T-helper 17 cell (primary cell): ENCODE measurements at places on chromosomes 2 and 18.

DNA sequence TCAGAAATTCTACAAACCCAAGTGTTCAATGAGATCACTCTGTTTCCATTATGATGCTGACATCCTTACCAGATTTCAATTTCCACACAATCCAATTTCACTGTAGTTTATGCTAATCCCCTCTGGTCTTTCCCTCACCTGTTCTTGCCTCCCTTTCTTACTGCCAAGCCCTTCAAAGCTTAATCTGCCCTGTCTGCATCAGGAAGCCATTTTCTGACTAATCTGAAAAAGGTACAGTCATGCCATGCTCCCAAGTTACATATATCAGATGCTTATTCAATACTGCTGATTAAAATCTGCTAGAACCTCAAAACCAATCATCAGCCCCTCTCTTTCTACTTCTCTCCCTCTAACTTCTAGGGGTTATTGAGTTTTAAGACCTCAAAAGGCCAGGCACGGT lies 8.9 kb downstream of the KRTCAP3 start:
- no peak for DNase-seq

DNA sequence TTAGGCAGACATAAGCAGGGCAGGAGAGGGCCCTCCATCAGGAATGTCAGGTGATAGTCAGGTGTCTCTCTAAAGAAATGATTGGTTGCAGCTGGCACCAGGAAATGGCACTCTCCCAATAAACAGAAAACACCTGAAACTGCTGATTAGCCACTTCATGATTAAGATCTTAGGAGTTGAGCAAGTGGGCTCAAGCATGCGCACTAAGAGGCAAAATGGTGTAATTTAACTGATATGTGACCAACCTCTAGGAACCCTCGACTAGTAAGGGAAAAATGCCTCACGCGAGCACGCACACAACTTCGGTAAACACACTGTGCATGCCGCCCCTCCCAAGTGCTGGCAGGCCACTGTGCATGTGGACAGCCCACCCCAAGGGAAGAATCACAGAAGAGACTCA lies 23.8 kb upstream of the SLC35G4 start:
- no peak for DNase-seq

- no peak for DNase-seq
Observed at GRCh38 chr2:236940916-236941520, 144.7 kb upstream of the COPS8 start.

DNA sequence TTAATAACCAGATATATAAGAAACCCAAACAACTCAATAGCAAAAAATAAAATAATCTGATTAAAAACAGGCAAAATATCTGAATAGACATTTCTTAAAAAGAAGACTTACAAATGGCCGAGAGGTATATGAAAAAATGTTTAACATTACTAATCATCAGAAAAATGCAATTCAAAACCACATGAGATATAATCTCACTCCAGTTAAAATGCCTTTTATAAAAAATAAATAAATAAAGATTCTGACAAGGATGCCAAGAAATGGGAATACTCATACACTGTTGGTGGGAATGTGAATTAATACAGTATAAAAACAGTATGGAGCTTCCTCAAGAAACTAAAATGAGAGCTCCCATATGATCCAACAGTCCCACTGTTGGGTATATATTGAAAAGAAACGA lies 33.9 kb upstream of the BMP10 start:
- no peak for DNase-seq

GRCh38 chr2:26184555-26185303 lies 11.8 kb downstream of the GAREM2 start:
- DNase-seq: peak; percentile 87

DNA sequence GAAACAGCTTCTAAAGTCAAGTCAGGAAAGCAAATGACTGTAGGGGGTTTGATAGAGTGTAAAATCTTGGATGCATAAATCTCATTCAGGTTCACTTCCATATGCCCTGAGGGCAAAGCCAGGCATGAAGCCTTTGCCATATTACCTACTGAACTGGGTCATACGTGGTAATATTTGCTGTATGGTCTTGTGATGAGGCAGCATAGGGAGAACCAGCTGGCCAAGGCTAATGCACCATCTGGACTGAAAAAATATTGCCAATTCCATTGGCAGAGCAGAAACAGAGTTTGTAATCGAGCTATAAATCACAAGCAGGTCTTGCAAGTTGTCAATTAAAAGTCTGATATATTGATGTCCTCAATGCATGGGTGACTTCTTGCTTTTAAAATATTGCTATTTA lies 243.8 kb downstream of the ERBB4 start:
- no peak for DNase-seq

- no peak for DNase-seq
Observed at GRCh38 chr2:54767921-54768320, 44.5 kb downstream of the EML6 start.

GRCh38 chr18:49618742-49619681 lies 57.2 kb downstream of the LIPG start:
- DNase-seq: no peak

- DNase-seq: no peak
Observed at GRCh38 chr2:50491541-50492476, 540.1 kb downstream of the NRXN1 start.

DNA sequence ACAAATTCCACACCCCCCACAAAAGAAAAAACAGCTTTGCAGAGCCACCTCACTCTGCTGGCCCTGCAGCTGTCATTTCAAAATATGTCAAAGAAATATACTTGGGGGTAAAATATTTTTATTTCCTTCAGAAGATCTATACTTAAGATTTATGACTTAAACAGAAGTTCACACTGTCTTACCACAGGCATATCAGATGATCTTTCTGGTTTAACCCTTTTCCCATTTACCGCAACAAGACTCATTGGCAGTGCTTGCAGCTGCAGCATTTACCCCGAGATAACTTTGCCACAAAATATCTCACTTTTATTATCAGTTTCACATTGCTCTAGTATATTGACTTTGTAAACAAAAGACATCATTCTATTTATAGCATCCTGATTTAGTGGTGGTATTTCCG lies 21.6 kb upstream of the SLC35G4 start:
- no peak for DNase-seq

DNA sequence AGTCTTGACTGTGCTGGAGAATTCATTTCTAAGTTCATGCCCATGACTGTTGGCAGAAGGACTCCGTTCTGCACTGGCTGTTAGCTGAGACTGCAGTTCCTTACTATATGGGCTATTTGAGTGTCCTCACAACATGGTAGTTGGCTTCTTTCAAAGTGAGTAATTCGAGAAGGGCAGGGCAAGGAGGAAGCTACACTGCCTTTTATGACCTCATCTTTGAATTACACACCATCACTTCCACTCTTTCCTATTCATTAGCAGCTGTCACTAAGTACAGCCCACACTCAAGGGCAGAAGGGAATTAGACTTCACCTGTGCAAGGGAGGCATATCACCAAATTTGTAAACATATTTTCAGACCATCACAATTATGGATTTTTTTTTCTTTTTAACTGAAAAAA lies 55.9 kb upstream of the EPAS1 start:
- no peak for DNase-seq

- no peak for DNase-seq
Observed at GRCh38 chr2:208657468-208657867, 250.9 kb downstream of the PTH2R start.

DNA sequence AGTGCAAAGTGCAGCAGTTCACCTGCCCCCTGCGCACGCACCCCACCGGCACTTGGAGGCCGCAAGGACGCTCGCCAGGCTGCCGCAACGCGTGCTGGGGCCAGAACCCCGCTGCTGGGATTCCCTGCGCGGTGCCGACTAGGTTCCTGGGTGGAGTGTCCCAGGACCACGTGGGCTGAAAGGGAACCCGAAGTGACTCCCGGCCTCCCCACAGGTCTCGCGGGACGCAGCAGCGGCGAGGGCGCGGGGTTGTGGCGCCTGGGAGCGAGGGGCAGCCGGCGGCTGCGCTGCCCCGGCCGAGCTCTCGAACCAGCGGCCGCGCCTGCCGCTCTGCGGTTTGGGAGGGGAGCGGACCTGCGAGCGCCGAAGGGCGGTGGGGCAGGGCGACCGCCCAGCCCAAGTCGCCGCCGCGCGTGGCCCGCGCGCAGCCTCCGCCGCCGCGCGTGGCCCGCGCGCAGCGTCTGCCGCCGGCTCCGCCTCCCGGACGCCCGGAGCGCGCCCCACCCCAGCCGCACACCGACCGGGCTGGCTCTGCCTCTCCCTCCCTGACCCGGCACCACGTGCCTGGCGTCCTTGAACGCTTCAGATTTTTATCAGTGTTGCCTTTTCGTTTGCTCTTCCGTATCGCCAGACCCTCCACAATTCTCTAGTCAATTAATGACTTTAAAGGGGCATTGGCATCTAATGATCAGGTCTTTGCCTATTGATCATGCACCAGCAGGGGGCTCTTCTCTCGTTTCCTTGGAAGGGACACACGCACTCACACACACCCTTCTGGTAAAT lies at the start of gene FTCDNL1:
Gene FTCDNL1, minus strand, starts transcription at position 475 of the 783 bp plus-strand sequence. CDS start 2,230 bp downstream, outside the sequence.
- DNase-seq: peak; percentile 44

DNA sequence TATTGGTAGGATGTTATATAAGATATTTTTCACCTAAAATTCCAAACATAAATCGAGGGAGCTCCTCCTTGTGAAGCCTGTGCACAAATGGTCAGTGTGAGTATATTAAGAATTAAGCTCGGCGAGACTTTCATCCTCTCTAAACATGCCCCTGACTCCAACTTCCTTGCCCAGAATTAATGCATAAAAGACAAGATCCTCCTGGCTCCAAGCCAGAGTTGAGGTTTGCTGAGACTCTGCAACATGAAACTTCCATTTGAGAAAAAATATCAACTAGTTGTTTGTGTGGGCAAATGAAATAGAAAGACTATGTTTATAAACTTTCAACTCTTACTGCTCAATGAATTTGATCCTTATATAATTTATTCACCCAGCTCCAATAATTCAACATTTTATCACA lies 68.1 kb downstream of the CCDC178 start:
- no peak for DNase-seq

DNA sequence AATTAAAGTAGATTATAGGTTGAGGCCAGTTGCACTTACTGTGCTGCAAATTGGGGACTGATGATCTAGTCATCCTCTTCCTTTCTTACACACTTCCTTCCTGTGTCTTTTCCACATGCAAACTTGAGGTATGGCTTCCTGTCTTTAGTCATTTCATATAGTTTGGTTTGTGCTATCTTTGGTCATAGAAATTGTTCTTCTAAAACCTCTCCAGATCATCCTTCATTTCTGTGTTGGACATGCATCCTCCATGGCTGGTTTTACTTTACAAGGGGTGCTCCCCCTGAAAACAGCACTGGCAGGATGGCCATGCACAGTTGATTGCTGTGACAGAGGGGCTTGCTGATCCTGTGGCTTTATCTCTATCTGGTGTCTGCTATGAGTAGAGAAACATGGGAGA lies 36.5 kb downstream of the MGAT5 start:
- DNase-seq: no peak

DNA sequence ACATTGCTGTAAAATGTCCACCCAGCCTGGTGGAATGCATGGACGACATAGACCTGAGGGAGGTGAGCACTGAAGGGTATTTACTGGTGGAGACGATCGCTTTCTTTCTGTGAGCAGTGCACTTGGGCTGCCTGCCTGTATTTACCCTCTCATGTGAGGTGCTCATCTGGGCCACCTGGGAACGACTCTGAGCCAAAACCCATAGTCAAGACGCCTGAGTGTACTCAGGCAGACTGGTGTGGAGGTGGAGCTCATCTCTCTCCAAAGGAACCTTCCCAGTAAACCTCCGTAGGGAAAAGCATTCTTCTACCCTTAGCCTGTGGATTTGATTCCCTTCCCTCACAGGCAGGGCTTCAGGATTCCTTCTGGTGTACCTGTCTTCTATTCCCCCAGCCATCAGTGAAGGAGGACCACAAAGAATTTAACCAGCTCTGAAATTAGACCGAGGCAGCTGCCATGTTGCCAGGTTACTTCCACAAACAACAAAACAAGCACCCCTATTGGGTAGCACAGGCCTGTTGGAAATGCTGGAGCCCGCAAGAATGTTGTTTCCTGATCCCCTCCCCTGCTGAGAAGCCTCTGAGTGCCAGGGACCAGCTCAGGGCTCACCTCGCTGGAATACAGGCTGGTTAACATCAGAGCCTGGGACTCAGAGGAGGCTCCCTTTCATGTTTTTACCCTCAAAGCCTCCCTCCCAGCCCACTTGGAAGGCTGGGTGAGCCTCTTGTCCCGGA lies 47.5 kb upstream of the TXNDC2 start:
- DNase-seq: no peak

DNA sequence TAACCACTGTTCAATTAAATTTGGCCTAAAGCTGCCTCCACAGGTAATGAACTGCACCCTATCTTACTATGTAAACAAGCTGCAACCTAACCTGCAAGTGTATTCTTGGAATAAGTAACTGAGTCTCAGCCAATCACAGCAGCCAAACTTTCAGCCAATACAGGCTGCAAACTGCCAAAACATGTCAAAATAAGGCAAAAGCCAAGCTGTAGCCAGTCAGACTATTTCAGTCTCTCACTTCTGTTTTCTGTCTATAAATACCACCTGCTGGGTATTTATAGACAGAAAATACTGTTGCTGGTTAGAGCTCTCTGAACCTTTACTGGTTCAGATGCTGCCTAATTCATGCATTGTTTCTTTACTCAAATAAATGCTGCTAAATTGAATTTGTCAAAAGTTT lies 14.3 kb downstream of the C2orf76 start:
- no peak for DNase-seq

DNA sequence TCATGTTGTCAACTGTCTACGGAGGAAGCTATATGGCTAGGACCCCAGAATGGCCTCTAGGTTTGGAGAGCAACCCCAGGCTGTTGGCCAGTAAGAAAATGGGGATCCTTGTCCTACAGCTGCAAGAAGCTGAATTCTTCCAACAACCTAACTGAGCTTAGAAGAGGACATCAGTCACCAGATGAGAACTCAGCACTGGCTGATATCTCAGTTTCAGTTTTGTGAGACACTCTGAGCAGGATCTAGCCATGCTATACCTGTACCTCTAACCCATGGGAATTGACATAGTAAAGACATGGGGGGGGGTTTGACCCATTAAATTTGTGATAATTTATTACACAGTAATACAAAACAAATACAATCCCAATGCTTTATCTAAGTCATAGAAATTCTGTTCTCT lies 312.5 kb downstream of the ERBB4 start:
- no peak for DNase-seq

- no peak for DNase-seq
Observed at GRCh38 chr18:33123862-33124518, 316.5 kb downstream of the CCDC178 start.

GRCh38 chr2:205245652-205246051 lies 436.6 kb upstream of the NRP2 start:
- no peak for DNase-seq

DNA sequence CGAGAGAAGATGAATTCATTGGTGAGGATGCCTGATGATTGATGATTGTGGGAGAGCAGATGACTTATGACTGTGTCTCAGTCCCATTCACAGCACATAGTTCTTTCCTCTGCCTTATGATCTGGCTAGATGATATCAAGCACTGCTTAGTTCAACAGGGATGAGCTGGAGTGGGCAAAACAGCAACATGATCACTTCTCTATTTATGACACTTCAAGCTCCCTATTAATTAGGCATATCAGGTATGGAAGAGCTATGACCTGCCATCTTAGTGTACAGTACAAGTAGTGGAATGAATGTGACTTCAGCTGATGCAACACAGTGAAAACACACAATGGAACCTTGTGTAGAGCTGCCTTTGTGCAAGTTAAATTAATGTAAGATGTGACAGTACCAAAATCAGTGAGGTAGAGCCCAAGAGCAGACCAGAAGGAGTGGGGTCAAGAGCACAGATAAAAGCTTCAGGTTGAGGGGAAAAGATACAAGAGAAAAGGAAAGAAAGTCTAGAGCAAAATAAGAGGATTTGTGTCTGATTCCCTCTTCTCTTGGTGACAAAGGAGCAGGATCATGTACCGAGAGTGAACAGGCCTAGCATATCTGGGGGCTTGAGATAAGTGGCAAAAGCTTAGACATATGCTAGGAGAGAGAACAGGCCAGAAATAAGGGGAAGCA lies 93.0 kb upstream of the MYO3B start:
- no peak for DNase-seq
